Hepatocyte (in vitro differentiated cells): ENCODE measurements at places on chromosomes 13 and 19. TPM values are rescaled to one million over a fixed set of nuclear protein-coding genes. Genes with fewer than 3 reads are reported as not detected.

Gene NCAN
- total RNA-seq = 0.03 TPM in 1 of 2 replicates, not detected in the other

Gene CASP14
- total RNA-seq = not detected in 2 replicates

Gene CGB3
- 1.1 TPM in 1 of 2 replicates, not detected in the other for total RNA-seq

Gene FGF22
- total RNA-seq = 0.20 TPM in 1 of 2 replicates, not detected in the other

Gene GNG8
- total RNA-seq = not detected in 2 replicates

Gene CYP4F8
- total RNA-seq = not detected in 2 replicates

Gene ATP13A1
- 53.0 and 113 TPM in 2 replicates for total RNA-seq

GRCh38 chr13:107117327-107118012 is 549.5 kb upstream of the ARGLU1 start:
- H3K27ac ChIP-seq = peak overlapping the region; percentile 37
- DNase-seq = no peak
- no peaks in the 10 kb centered on the region for H3K27me3 ChIP-seq
- no peaks in the 10 kb centered on the region for H3K36me3 ChIP-seq

GRCh38 chr19:46134527-46134926 is 10.0 kb upstream of the IGFL3 start:
- H3K36me3 ChIP-seq = no peaks in the 10 kb centered on the region
- H3K27me3 ChIP-seq = no peaks in the 10 kb centered on the region
- no peak for DNase-seq
- peaks cover 17% of the 10 kb centered on the region for H3K4me1 ChIP-seq
- H3K4me3 ChIP-seq = no peak overlapping the region

DNA sequence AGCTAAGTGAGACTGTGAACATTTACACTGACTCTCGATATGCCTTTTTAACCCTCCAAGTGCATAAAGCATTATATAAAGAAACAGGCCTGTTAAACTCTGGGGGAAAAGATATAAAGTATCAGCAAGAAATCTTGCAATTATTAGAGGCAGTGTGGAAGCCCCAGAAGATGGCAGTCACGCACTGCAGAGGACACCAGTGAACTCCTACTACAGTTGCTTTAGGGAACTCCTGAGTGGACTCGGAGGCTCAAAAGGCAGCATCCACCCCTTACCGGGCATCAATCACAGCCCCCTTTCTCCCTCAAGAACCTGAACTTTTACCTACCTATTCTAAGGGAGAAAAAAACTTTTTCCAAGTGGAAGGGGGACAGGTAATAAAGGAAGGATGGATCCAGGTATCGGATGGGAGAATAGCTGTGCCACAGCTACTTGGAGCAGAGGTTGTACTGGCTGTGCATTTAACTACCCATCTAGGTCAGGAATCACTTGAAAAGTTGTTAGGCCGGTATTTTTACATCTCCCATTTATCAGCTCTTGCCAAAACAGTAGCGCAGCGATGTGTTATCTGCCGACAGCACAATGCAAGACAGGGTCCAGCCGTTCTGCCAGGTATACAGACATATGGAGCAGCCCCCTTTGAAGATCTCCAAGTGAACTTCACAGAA is 80.1 kb downstream of the ZNF486 start:
- peak; percentile 58 for DNase-seq
- peak overlapping the region; percentile 46 for H3K27ac ChIP-seq
- no peaks in the 10 kb centered on the region for H3K4me1 ChIP-seq
- no peak overlapping the region for H3K4me3 ChIP-seq
- H3K36me3 ChIP-seq = no peaks in the 10 kb centered on the region

- H3K36me3 ChIP-seq = no peaks in the 10 kb centered on the region
- H3K27me3 ChIP-seq = no peaks in the 10 kb centered on the region
These were observed 74.0 kb downstream of the FAM216B start for GRCh38 chr13:42855410-42855809.

DNA sequence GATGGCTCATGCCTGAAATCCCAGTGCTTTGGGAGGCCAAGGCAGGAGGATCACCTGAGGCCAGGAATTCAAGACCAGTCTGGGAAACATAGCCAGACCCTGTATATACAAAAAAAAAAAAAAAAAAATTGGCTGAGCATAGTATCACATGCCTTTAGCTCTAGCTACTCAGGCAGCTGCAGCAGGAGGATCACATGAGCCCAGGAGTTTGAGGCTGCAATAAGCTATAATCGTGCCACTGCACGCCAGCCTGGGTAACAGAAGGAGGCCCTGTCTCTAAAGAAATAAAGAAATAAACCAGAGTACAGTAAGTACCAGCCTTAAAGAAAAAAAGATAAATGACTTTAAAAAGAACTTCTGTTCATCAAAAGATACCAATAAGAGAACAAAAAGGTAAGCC is 52.9 kb downstream of the FAM124A start:
- H3K27ac ChIP-seq = no peak overlapping the region
- H3K36me3 ChIP-seq = no peaks in the 10 kb centered on the region
- no peak overlapping the region for H3K4me3 ChIP-seq
- no peak for DNase-seq
- no peaks in the 10 kb centered on the region for H3K4me1 ChIP-seq

GRCh38 chr13:109720758-109721184 is 65.6 kb downstream of the IRS2 start:
- H3K4me1 ChIP-seq = no peaks in the 10 kb centered on the region
- H3K4me3 ChIP-seq = no peak overlapping the region
- H3K27ac ChIP-seq = no peak overlapping the region
- no peaks in the 10 kb centered on the region for H3K36me3 ChIP-seq
- DNase-seq = no peak

- no peaks in the 10 kb centered on the region for H3K36me3 ChIP-seq
- H3K4me1 ChIP-seq = peaks cover 11% of the 10 kb centered on the region
- H3K27ac ChIP-seq = no peak overlapping the region
- no peak for DNase-seq
These were observed 13.9 kb downstream of the TTYH1 start for GRCh38 chr19:54429176-54429495.

DNA sequence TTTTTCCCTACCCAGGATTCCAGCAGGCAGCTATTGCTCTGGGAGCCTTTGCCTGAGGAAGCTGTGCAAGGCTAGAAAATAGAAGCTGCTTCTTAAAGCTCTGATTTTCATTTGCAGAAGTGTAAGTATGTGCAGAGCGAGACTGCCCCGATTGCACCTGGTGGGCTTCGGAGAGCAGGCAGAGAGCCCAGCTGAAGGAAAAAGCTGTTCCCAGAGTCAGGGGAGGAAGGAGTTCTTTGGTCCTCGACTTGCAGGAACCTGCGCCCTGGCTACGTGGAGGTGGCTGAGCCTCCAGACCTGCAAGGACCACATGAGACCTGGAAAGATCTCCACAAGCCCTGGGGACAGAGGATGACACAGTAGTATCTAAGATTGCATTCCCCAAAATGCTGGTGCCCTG is 235.0 kb upstream of the ARGLU1 start:
- H3K27ac ChIP-seq = no peak overlapping the region
- no peaks in the 10 kb centered on the region for H3K4me1 ChIP-seq
- peaks cover 10% of the 10 kb centered on the region for H3K27me3 ChIP-seq
- no peak overlapping the region for H3K4me3 ChIP-seq

GRCh38 chr19:47230054-47230920 is 712 bp downstream of the BBC3 start:
- H3K27ac ChIP-seq = peak overlapping the region; percentile 99
- DNase-seq = peak; percentile 77
- no peaks in the 10 kb centered on the region for H3K27me3 ChIP-seq
- peaks cover 38% of the 10 kb centered on the region for H3K4me1 ChIP-seq

- H3K4me1 ChIP-seq = no peaks in the 10 kb centered on the region
- H3K27me3 ChIP-seq = no peaks in the 10 kb centered on the region
- no peak overlapping the region for H3K4me3 ChIP-seq
- no peaks in the 10 kb centered on the region for H3K36me3 ChIP-seq
- H3K27ac ChIP-seq = no peak overlapping the region
These were observed 22.2 kb downstream of the GPR42 start for GRCh38 chr19:35392742-35393715.

DNA sequence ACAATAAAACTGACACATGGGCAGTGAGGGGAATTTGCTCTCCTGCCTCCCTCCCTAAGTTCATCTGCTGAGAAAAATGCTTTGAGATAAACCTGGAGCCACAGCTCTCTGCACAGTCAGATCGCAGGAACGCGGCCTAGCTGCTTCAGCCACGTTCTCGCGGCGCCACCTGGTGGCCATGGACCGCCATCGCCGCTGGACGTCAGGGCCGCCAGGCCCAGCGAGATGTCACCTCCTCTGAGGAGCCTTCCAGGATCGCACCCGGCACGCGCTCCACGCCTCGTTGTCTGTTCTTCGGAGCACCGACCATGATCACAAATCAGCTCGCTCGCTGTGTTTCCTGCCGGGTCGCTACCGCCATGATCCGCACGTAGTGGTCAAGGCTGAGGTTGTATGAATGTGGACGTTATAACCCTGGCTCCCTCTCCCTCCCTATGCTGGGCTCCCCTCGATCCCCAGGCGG is 20.6 kb upstream of the USP29 start:
- no peaks in the 10 kb centered on the region for H3K36me3 ChIP-seq
- H3K27me3 ChIP-seq = no peaks in the 10 kb centered on the region
- no peaks in the 10 kb centered on the region for H3K4me1 ChIP-seq
- no peak overlapping the region for H3K4me3 ChIP-seq
- DNase-seq = peak; percentile 10

DNA sequence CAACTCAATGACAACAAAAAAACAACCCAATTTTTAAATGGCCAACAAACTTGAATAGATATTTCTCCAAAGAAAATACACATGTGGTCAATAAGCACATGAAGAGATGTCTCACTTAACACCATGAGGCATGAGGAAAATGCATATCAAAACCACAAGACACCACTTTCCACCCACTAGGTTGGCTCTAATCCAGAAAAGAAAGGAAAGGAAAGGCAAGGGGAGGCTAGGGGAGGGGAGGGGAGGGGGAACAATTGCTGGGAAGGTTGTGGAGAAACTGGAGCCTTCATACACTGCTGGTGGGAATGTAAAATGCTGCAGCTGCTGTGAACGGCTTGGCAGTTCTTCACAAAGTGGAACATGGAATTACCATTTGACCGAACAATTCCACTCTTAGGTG is 854.3 kb downstream of the UQCRFS1 start:
- H3K4me1 ChIP-seq = no peaks in the 10 kb centered on the region
- DNase-seq = no peak
- no peaks in the 10 kb centered on the region for H3K36me3 ChIP-seq
- no peak overlapping the region for H3K27ac ChIP-seq
- H3K4me3 ChIP-seq = no peak overlapping the region

DNA sequence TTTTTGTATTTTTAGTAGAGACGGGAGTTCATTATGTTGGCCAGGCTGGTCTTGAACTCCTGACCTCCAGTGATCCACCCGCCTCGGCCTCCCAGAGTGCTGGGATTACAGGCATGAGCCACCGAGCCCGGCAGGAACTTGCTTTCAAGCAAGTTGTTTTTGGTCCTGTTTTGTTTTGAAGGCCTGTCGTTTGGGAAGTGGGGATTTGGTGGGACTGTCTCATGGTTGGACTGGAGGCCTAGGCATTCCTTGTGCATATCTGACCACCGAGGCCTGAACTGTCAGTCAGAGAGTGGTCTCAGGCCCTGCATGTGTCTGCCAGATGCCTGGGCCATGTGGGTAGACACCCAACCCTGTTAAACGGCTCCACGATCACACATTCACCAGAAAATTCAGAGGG is 26.3 kb downstream of the UBXN6 start:
- H3K27me3 ChIP-seq = no peaks in the 10 kb centered on the region
- H3K36me3 ChIP-seq = no peaks in the 10 kb centered on the region
- DNase-seq = no peak

DNA sequence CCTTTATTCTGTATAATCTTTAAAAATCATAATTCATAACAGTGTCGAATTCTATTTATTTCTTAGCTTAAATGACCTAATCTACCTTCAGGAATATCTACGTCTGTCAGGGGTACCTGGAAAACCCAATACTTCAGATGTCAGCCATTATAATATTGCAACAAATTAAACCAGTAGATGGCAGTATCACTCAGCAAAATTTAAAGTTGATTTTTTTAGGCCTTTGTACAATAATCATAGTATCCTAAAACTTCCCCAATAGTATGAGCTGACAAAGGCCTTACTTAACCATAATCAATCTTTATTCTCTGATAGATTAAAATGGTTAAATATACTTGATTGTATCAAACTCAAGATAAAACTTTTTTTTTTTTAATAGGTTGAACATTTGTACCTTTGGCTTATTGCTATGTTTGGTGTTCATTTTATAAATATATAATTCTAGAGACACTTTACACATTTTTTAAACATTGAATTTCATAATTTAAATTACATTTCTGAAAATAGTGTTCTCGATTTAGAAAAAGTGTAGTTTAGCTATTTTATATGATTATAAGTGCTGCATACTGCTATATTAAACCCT is 830.2 kb upstream of the SPRY2 start:
- H3K36me3 ChIP-seq = no peaks in the 10 kb centered on the region
- no peak overlapping the region for H3K27ac ChIP-seq
- no peaks in the 10 kb centered on the region for H3K27me3 ChIP-seq
- H3K4me3 ChIP-seq = no peak overlapping the region
- no peaks in the 10 kb centered on the region for H3K4me1 ChIP-seq

DNA sequence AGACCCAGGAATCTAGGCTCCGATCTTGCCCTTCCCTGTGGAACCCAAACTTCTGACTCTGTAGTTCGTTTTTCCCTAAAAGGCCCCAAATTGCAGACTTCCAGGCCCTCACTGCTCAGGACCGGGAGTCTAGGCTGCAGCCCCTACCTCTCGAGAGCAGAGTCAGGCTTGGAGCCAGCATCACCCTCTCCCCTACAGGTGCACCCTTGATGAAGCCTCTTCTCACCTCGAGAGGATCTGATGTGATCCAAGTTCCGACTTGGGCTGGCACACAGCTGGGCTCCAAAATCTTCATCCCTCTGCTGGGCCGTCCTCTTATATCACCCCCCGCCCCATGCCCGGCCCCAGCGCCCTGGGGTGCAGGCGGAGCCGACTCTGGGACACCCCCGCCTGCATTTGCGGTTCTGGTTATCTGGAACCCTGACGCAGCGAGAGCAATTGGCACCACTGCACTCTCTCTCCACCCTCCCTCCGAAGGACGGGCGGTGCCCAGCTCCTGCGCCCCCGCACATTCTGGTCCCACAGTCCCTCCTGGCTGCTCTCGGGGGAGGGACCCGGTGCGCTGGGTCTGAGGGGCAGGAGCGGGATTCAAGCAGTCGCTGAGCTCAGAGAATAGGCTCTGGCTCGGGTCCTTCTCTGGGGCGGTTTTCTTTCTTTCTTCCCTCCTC is at the start of gene KLK7:
Gene KLK7, minus strand, starts transcription at position 293 of the 668 bp plus-strand sequence. CDS start 1,518 bp downstream, outside the sequence.
- H3K4me3 ChIP-seq = no peak within 1 kb of the TSS
- no peaks in the 10 kb centered on the region for H3K4me1 ChIP-seq
- H3K36me3 ChIP-seq = no peaks in the 10 kb centered on the region

DNA sequence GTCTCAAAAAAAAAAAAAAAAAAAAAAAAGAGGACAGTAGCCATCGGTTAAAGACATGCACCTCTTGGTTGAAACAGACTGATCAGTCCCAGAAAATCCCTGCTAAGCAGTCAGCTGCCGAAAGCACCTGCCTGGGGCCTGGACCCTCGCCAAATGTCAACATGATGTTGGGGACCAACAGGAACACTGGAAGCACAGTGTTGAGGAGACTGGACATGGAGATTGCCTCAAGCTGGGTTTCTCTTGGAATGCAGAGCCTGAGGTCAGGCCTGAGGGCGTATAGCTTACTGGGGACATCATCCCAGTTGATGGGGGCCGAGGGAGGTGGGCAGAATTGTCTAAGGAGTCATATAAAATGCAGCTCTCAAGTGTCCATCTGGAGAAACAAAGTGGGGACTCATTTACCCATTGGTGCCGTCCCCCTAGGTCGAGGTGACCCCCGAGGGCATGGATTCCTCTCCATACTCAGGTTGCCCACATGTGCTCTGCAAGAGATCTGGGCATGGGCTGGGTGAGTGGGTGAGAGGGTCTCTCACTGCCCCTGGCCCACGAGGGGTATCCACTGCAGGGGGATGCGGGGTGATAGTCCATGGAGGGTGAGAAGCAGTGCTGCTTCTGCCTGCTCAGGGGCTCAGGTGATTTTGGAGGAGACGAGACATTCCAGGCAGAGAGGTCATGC is 164.5 kb downstream of the URI1 start:
- peaks cover 2% of the 10 kb centered on the region for H3K4me1 ChIP-seq
- no peak for DNase-seq
- no peaks in the 10 kb centered on the region for H3K27me3 ChIP-seq
- no peak overlapping the region for H3K27ac ChIP-seq
- H3K4me3 ChIP-seq = no peak overlapping the region
